ENCODE measurements at places on chromosomes 1 and 21.
A peak's percentile ranks its signal among the peaks of the same experiment; 100 is the strongest.

DNA sequence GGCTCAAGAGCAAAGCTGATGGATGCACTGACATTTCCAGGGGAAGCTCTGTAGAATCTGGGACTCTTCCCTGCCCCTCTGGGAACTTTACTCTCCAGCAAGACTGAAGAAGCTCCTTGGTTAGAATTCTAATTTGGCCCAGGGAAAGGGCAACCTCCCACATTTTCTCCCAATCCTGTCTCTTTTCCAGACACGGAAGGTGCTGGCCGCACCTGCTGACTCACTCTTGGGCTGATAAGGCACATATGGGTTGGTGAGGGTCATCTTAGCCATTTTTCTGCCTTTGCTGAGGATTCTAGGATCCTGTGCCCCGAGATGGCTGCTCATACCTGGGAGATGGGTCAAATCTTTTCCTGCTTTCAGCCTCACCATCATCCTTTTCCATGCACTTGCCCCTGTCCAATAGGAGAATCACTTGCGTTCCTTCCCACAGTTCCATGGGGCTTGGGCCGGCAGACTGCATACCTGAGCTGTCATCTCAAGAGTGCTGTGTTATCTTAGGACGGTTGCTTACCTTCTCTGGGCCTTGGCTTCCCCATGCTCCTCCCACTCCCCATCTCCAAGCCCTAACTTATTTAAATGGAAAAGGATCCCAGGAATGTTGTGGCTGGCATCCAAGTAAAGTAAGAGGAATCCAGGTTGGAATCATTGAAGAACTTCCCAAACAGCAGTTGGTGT, 1.3 kb downstream of the TINAGL1 start:
- no peak for DNase-seq

- no peak for DNase-seq
Measured at GRCh38 chr1:231284441-231284840, 43.4 kb downstream of the GNPAT start.

DNA sequence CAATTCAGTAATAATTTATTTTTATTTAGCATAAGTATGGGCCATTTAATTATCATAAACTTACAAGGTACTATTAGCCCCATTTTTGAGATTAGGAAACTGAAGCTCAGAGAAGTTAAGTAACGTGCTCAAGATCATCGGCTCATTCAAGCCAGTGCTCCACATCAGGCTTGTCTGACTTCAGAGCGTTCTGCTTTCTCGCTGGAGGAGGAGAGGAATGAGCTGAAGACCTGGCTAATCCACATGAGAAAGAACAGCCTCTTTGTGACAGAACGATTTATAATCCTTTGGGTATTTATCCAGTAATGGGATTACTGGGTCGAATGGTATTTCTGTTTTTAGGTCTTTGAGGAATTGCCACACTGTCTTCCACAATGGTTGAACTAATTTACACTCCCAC, 39.7 kb downstream of the DDX20 start:
- no peak for DNase-seq

DNA sequence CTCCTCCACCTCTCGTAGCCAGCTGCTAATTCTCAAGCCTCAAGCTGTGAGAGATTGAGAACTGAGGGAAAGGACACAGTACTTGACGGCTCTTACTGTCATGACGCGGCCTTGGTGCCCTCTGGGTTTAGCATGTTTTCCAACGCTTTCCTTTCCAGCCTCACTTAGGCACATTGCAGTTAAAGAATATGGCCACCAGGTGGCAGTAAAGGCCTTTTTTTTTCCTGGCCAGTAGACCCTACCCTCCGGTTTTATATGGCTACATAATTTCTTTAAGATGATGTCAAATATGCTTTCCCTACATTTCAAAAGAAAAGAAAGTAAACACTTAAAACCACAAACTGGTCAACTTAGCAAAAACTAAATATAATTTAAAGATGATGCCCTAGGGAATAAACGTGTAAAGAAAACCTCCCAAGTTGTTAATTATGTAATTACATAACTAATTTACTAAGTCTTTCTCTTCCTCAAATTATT, 56.8 kb upstream of the PRDX6 start:
- peak; percentile 33 for DNase-seq

GRCh38 chr1:109252893-109253802, 3.8 kb downstream of the CELSR2 start:
- no peak for DNase-seq

GRCh38 chr1:196309386-196309785, 298.9 kb downstream of the KCNT2 start:
- DNase-seq, result no peak

DNA sequence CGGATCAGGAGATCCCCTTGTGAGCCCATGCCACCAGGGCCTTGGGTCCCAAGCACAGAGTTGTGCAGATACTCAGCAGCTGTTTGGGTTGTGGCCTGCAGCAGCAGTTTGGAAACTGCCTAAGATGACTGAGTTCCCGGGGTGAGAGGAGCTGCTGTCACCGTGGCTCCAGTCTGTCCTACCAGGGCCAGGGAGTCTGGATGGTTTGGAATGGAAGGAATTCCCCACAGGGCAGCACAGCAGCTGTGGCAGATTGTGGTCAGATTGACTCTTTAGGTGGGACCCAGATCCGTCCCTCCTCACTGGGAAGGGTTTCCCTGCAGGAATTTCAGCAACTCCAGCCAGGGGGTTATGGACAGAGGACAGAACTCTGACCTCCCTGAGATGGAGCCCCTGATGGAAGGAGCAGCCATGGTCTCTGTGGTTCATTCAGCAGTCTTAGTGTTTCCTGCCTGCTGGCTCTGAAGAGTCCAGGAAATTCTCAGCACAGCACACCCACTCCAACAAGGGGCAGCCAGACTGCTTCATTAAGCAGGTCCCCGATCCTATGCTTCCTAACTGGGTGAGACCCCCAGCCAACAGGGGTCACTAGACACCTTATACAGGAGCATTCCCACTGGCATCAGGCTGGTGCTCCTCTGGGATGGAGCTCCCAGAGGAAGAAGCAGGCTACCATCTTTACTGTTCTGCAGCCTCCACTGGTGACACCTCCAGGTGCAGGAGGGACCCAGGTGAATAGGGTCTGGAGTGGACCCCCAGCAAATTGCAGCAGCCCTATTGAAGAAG, 51.5 kb upstream of the TNFSF4 start:
- no peak for DNase-seq

GRCh38 chr1:205217418-205217817, 5.9 kb upstream of the DSTYK start:
- no peak for DNase-seq

DNA sequence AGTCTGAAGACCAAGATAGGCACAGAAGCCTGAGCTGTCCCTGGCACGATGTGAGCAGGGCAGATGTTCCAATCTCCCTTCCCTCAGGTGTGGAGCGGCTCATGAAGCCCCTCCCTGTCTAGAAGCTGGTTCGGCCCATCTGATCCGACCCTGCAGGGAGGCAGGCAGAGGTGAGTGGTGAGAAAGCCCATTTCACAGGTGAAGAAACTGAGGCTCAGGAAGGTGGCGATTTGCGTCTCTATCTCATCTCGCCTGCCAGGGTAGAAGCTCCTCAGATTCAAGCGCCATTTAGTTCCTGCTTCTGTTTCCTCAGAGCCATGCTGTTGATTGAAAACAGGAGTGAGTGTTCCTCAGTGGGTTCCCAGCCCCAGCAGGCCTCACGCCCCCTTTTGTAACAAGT, 16.9 kb upstream of the TENT5B start:
- no peak for DNase-seq

Measured in stimulated activated CD4-positive, alpha-beta T cell treated with anti-CD3 and anti-CD28 coated beads, Interleukin-4, amount 100 ng/mL, for 48 hours (primary cell).